AG04449 (cell line): ENCODE measurements at places on chromosomes 11 and 22.

GRCh38 chr11:27416568-27417176, 53.7 kb upstream of the CCDC34 start:
- DNase-seq = no peak

GRCh38 chr22:47278655-47279054, 516.2 kb downstream of the TBC1D22A start:
- DNase-seq = no peak

GRCh38 chr11:35006389-35007128, 90.1 kb downstream of the PDHX start:
- no peak for DNase-seq

- DNase-seq = no peak
These were observed 45.7 kb upstream of the NAV2 start for GRCh38 chr11:19666951-19667350.

DNA sequence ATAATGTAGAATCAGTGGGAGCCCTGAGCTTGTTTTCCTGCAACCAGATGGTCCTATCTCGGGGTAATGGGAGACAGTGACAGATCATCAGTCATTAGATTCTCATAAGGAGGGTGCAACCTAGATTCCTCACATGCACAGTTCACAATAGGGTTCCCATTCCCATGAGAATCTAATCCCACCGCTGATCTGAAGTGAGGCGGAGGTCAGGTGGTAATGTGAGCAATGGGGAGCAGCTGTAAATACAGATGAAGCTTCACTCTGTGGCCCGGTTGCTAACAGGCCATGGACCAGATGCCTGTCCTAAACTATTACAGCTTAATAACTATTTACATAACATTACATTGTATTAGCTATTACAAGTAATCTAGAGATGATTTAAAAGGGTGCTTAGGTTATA, 17.0 kb downstream of the DIXDC1 start:
- no peak for DNase-seq

- DNase-seq = no peak
These were observed 15.6 kb downstream of the TOM1 start for GRCh38 chr22:35315141-35315854.

DNA sequence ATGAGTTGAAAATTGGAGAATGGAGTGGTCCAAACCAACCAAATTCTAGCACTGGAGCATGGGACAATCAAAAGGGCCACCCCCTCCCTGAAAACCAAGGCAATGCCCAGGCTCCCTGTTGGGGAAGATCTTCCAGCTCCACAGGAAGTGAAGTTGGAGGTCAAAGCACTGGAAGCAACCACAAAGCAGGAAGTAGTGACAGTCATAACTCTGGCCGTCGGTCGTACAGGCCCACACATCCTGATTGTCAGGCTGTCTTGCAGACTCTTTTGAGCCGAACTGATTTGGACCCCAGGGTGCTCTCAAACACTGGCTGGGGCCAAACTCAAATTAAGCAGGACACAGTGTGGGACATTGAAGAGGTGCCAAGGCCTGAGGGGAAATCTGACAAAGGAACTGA, 80.5 kb upstream of the ADSL start:
- no peak for DNase-seq

- DNase-seq = no peak
These were observed 53.2 kb downstream of the SHISAL1 start for GRCh38 chr22:44259366-44260215.

DNA sequence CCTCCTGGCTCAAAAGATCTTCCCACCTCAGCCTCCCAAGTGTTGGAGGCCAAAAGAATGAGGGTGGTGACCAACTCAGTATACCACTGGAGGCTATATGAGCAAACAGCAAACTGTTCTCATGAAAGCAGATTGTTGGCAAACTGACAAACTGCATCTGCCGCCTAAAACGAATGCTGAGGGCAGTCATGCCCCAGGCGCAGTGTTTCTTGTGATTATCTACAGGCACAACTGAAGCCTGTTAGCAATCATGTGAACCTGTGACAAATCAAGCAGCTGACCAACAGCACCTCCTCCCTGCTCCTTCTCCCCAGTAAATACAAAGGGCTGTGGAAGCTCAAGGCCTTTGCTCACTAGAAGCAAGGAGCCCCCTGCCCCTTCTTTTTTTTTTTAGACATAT, 47.8 kb downstream of the BTBD10 start:
- no peak for DNase-seq

GRCh38 chr11:10443152-10443551, 11.9 kb upstream of the AMPD3 start:
- no peak for DNase-seq
